ENCODE measurements at places on chromosomes 3 and 15. TPM values are rescaled to one million over a fixed set of nuclear protein-coding genes. Genes with fewer than 3 reads are reported as not detected.

Gene SAMD7
- not detected for polyA plus RNA-seq

Gene TM6SF1
- 8.8 TPM for polyA plus RNA-seq

Gene GRIP2
- polyA plus RNA-seq, result 0.49 TPM

Gene RETNLB
- not detected for polyA plus RNA-seq

Gene PIERCE2
- polyA plus RNA-seq, result 7.4 TPM

Gene PLCH1
- polyA plus RNA-seq, result 1.1 TPM

All from adipose tissue (tissue), 3 donors.